ENCODE measurements at places on chromosomes 11 and 22.

DNA sequence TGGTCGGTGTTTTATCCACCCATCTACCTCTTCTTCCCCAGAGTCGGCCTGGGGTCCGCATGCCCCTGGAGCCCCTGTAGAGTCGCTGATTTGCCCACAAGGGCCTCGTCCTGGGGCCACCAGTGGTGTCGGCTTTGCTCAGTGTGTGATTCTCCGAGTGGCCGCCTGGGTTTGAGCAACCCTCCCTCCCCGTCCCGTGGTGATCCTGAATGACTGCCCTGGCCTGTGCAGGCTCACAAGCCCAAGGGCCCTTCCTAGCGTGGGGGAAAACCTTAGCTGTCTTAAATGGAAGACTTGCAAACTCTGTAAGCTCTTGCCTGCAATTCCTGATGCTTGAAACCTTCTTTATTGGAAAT lies 128.3 kb downstream of the OSBP2 start:
- peak; percentile 23 for DNase-seq

DNA sequence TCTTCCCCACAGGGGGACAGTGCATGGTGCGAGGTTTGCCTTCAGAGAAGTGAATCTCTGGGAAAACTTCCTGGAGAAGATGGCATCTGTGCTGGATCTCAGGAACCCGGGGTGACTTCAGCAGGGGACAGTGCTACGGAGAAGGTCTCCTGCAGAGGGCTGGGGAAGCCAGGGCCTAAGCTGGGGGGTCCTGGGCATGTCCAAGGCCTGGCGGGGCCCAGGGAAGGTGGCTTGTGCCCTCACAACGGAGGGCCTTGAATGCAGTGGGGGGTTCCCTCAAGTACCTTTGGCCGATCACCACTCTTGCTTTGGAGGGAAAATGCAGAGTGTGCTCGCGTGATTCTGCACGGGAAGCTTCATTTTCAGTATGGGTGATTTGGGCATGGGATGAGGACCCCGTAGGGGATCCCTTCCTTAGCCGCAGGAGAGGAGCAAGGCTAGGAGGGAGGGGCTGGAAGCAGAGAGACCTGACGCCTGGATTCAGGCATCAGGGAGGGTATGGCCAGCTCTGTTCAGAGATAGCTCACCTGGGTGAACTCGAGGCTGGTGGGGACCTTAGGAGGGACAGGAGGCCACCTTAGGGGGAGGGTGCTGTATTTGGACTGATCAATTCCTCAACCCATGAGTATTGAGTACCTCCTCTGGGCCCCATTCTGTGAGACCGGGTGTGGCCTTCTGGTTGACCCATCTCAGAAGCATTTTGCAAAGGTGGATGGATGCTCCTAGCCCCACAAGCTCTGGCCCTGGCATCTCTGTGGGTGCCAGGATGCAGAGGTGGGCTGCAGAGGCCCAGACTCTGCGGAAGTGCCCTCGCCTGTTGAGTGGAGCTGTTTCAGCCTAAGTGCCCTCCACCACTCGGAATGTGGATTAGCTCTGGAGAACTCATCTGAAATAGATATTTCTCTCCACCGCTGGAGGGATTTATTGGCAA lies 529.4 kb downstream of the TBC1D22A start:
- no peak for DNase-seq

DNA sequence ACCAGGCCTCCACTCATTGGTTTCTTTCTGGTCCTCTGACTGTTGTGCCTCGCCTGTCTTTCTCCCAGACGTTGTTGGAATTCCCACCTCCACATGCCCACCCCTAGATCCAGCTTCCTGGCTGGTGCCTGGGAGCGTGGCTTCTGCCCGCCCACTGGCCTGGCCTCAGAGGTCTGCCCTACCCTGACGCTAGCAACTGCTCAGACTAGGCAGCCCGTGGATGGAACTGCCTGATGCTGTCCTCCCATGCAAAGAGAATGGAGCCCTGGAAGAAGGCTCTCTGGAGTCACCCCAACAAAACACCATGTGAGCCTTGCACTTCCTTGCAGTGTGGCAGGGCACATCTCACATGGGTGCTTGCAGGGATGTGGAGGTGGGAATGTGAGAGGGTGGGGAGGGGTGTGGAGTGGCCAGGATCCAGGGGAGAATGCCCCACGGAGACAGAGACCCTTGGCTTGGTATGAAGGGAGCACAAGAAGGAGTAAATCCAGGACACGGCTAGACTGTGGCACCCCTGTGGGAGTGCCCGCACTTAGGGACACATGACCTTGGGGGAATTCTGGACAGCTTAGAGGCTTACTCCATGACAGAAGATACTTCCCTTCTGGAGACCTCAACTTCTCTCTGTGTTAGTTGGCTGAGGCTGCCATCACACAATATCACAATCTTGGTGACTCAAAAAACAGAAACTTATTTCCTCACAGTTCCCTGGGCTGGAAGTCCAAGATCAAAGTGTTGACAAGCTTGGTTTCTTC lies 22.5 kb upstream of the ADA2 start:
- no peak for DNase-seq

- DNase-seq: no peak
Measured at GRCh38 chr22:37522482-37522881, 3.3 kb upstream of the CARD10 start.

- DNase-seq: no peak
Measured at GRCh38 chr11:102007567-102008437, 39.4 kb upstream of the CFAP300 start.

GRCh38 chr22:40263191-40263590 lies 83.1 kb upstream of the ADSL start:
- DNase-seq: no peak

DNA sequence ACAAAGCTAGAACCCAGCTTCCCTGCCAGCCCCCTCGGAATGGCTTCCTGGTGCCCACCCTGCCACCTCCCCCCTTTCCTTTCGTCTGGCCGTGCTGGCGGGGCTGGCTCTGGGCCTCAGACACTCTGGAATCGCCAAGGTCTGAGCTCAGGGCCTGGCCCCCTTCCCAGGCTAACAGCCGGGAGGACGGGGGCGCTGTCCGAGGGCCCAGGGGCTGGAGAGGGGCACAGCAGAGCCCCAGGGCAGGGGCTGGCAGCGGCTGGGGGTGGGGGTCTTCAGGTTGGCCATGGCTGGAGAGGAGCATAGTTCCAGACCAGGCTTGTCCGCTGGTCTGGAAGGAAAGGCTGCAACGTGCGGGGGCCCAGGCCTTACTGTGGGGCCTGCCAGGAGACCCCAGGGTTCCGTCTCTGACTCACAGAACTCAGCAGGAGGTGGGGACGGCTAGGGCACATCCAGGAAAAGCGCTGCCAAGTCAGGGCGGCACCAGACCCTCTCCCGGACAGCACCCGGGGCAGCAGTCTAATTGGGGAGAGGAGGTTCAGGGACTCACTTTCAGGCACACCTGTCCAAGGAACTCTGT lies 861 bp upstream of the LTBP3 start:
- DNase-seq: no peak

DNA sequence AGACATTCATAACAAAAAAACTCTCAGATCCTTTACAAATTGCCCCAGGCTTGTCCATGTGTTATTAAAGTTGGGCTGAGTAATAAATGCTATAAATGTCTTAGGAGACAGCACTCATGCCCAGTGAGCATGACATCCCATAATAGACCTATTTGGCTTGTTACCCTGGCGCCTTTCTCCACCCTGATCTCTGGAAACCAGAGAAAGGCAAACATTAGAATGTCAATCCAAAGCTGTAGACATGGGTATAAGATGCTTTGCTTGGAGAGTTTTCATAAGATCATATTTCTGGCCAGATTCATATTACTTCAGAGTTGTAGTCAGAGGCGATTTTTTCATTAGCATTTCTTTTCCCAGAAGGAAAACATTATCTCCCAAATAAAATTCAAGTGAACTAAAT lies 161.3 kb upstream of the UBASH3B start:
- DNase-seq: no peak

DNA sequence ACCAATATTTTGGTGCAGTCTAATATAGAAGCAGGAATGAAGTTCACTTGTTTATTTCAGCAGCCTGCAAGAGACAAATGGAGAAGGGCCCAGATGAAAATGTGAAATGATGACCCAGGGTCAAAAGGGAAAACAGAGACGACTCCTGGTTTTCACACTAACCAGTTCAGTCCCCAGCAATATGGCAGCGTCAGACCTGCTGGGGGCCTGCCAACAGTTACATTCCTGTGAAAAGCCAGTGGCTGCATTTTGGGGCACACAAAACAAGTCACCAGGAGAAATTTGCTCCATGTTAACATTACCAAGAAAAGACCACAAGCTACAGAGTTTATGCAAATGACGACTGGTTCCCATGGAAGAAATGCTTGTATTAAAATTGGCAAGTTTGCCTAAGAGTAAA lies 80.2 kb downstream of the CCDC34 start:
- no peak for DNase-seq

DNA sequence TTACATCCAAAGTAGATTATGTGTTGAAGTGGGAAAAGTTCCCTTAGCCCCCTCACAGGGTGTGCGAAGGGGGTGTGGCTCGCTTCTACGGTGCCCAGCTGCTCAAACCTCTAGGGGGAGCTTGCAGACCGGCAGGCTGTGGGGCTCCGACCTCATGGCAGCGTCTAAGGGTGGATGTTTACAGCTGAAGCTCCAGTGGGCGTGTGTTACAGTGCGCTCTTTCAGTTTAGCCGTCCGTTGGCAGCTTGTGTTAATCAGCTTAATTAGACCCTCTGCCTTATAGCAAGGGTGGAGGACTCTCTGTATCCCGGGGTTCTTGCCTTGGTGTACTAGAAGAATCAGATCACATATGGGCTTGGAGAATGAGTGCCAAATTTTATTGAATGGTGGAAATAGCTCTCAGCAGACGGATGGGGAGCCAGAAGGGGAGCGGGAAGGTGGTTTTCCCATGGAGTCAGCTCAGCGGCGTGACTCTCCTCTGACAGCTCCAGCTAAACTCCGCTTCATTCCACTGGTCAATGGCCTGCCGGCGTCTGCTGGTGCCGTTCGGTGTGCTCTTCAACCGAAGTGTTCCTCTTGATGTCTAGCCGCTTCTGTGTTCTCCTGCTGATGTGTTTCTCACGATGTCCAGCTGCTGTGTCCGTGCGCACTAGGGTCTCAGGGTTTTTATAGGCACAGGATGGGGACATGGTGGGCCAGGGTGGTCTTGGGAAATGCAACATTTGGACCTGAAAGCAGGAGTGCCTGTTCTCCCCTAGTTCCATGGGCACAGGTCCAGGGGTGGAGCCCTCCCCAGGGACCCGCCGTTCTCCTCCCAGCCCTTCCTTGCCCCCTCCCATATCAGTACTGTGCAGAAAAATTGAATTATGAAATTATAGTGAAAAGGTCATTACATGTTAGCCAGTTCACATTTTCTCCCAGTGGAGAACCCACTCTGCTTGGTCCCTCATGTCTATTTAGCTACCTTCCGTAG lies 28.6 kb upstream of the OR10G7 start:
- peak; percentile 63 for DNase-seq

- DNase-seq: no peak
Measured at GRCh38 chr11:132445859-132446291, 1075.5 kb downstream of the NTM start.

GRCh38 chr11:119092880-119093842 lies 8.5 kb downstream of the HMBS start:
- no peak for DNase-seq

GRCh38 chr11:790721-791564 lies 1.1 kb upstream of the CEND1 start:
- DNase-seq: no peak

- no peak for DNase-seq
Measured at GRCh38 chr11:95108159-95108611, 18.5 kb downstream of the ENDOD1 start.

DNA sequence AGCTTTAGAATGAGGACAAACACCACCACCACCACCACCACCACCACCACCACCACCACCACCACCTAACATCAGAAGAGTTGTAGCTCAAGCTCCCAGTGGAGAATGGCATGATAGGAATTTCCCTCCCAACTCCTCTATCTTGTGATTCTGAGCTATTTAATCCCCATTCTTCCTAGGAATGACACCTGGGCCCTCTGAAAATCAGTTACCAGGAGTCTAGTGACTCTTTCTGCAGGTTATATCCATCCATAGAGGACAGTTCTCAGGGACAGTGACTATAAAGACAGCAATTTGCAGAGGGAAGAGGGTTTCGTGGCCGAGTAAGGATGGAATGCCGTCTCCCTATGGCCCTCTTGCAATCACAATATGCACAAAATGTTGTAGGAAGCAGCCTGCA lies 27.8 kb downstream of the MYH9 start:
- no peak for DNase-seq

DNA sequence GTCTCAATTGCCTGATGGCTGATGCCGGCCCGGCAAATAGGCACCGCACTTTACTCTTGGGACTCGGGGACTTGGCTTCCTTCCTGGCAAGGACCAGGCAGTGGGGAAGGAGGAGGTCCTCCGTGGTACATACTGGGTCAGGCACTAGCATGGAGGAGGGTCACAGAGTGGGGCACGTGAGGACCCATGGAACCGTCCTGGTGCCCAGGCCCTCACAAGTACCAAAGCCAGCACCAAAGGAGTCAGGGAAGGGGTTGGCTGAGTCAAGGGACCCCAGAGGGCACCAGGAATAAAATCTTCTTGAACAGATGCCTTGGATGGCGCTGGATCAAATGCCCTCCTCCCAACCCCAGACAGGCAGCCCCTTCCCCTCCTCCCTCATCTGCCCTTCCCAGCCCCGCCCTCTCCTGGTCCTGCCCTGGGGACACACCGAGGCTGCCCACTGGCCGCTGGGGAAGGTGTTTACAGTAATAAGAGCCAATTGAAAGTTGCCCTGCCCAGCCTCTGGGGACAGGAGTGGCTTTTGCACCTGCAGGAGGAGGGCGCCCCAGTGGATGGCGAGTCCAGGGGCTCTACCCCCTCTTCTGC lies 5.6 kb upstream of the CARNS1 start:
- no peak for DNase-seq

GRCh38 chr11:111715142-111715816 lies 50.9 kb downstream of the PPP2R1B start:
- no peak for DNase-seq

DNA sequence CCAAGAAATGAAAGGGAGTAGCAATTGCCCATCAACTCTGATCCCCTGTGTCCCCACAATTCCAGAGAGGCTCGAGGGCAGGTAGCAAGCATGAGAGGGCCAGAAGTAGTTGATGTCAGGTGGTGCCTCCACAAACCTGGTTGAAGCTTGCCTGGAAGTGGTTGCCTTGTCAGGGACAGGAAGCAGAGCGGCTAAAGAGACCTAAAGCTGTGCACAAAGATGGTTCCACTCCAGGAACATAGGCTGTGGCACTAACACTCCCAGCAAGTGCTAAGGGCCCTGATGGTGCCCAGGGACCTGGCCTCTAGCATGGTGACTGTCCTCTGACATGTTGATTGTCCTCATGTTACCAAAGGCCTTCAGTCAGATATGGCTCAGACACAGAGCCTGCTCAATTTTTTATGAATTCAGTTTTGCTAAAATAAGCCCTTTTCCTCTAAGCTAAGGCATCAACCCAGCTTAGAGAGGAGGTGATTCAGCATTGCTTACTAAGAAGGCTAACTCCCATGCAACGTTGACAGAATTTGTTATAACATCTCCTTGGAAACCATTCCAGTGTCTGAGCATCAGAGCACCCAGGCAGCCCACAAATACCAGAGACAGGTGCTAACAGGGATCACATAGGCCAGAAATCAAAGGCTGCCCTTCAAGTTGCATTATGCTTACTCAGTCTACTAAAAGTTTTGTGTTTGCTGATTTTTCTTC lies 196.3 kb upstream of the ARHGAP20 start:
- DNase-seq: no peak
